ENCODE measurements at places on chromosomes 13 and 19.

- no peak for DNase-seq
Measured at GRCh38 chr19:53015159-53015558, 1.4 kb downstream of the ERVV-1 start.

DNA sequence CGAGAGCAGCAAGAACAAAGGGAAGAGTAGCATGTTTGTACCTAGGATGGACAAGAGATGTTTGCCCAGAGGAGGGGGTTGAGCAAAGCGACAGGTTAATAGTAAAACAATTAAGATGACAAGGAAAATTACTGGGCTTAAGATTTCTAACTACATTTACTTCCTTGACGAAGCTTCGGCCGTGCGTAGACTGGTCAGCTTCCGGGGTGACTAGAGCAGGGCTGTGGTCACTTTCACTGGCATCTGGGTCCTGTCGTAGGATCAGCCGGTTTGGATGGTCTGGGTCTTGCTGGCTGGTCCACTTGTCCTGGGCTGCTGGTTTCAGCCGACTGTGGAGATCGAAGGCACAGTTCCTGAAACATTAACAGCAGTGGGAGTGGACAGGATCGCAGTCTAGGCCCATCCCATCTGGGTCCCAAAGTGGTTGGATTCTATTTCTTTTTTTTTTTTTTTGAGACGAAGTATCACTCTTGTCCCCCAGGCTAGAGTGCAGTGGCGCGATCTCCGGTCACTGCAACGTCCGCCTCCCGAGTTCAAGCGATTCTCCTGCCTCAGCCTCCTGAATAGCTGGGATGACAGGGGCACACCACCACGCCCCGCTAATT is 5.0 kb upstream of the BSG start:
- DNase-seq = no peak

DNA sequence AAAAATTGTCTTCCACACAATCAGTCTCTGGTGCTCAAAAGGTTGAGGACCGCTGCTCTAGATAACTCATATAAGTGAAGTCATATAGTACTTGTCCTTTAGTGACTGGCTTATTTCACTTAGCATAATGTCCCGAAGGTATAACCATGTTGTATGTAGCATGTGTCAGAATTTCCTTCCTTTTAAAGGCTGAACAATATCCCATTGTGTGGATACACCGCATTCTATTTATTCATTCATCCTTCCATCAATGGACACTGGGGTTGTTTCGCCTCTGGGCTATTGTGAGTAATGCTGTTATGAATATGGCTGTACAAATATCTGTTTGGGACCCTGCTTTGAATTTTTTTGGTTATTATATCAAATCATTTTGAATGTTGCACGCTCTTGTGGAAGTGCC is 4.6 kb upstream of the LYPD5 start:
- no peak for DNase-seq

GRCh38 chr13:42649831-42650230 is 75.9 kb downstream of the TNFSF11 start:
- DNase-seq = no peak

DNA sequence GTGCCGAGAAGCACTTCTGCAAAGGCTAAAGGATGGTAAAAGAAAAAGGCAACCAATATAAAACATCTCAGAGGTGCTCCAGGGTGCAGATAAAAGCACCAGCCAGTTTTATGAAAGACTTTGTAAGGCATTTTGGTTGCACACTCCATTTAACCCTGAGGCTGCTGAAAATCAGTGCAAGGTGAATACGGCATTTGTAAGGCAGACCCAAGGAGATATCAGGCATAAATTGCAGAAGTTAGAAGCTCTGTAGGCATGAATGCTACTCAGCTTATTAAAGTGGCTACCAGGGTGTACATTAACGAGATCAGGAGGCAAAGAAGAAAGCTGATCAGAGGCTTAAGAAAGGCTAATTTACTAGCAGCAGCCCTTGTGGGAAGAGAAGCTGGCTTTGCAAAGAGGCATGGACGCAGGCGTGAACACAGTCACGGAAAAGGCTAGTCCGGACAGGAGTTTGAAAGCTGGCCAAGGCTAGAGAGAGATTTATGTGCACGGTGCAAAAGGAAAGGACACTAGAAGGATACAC is 99.6 kb downstream of the ZNF429 start:
- DNase-seq = peak; percentile 42

DNA sequence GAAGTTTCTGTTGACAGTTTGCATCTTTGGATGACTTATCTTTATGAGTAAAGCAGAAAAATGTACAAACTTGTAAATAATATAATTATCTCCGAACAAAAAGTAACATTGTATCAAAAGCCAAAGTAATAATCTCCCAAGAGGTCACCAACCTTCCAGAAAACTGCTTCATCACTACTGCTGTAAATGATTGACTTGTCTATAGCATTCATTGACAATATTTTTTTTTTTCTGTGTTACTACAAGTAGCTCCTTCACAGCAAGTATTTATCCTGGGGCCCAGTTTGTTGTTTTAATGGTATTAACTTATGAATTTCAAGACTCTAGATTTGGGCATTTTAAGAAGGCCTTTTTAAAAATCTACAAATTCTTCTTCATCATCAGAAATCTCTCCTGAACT is 242.4 kb downstream of the KLF12 start:
- no peak for DNase-seq

DNA sequence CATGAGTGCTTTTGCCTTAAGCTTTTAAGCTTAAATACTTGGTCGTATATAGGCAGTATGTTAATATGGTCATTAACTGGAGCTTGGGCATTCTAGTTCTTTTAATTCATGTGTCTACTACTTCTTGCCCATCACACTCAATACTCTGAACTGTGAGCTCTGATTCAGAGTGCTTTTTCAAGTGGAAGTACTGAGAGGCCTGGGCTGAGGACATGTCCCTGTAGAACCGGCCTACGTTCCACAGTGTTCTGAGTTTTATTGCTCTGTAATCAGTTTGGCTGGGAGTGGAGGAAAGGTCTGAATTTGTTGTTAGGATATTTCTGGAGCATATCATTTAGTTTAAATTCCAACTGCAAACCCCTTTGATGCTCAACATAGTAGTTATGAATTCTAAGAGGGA is 1744.8 kb upstream of the MIR17HG start:
- DNase-seq = no peak

GRCh38 chr13:84418041-84418440 is 535.8 kb upstream of the SLITRK1 start:
- no peak for DNase-seq

GRCh38 chr13:35498231-35498630 is 21.7 kb upstream of the MAB21L1 start:
- no peak for DNase-seq

GRCh38 chr13:113928685-113929627 is 44.9 kb downstream of the C13orf46 start:
- peak; percentile 38 for DNase-seq

GRCh38 chr19:51338563-51339312 is 3.2 kb downstream of the VSIG10L start:
- DNase-seq = peak; percentile 94

DNA sequence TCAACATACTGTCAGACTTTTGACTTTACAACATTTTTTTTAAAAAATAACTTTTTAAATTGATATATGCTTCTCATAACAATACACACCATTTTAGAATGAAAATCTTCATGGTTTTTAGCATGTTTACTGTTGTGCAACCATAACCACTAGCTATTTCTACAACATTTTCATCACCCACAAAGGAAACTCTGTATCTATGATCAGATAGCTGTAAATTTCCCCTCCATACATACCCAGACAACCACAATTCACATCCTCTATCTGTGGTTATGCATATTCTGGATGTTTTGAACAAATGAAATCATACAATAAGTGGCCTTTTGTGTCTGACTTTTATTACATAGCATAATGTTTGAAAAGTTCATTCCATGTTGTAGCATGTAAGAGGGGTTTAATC is 1666.0 kb downstream of the EFNB2 start:
- no peak for DNase-seq

GRCh38 chr19:58513694-58514563 is 2.1 kb upstream of the SLC27A5 start:
- DNase-seq = peak; percentile 93

DNA sequence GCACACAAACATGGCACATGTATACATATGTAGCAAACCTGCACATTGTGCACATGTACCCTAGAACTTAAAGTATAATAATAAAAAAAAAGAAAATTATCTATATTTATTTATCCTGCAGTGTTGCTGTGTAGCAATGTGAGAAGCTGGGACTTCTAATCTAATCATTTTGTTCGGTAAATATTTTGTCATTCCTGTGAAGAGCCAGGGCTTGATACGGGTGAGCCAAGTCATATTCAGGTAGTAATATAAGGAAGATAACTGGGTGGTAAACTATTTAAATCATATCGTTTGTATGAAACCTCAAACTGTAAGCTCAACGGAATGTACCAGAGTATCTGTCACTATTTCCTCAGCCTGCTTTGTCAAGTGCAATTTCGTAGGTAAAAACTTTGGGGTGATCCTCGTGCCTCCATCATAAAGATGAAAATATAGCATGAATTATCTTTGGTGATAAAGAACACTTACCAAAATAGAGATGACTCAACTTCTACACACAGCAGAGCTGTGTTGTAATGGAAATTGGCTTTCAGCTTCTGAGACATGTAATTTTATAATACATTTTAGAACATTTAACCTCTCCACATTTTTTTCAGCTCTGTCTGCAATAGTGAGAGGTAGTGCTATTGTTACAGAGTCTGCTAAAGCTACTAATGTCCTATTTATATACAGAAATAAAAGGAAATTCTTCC is 92.9 kb downstream of the PCDH9 start:
- no peak for DNase-seq

GRCh38 chr13:24007979-24008620 is 110.8 kb upstream of the C1QTNF9B start:
- no peak for DNase-seq

- no peak for DNase-seq
Measured at GRCh38 chr19:49775742-49776370, 9.1 kb downstream of the AP2A1 start.

- no peak for DNase-seq
Measured at GRCh38 chr19:10553943-10554381, 10.3 kb downstream of the ATG4D start.

DNA sequence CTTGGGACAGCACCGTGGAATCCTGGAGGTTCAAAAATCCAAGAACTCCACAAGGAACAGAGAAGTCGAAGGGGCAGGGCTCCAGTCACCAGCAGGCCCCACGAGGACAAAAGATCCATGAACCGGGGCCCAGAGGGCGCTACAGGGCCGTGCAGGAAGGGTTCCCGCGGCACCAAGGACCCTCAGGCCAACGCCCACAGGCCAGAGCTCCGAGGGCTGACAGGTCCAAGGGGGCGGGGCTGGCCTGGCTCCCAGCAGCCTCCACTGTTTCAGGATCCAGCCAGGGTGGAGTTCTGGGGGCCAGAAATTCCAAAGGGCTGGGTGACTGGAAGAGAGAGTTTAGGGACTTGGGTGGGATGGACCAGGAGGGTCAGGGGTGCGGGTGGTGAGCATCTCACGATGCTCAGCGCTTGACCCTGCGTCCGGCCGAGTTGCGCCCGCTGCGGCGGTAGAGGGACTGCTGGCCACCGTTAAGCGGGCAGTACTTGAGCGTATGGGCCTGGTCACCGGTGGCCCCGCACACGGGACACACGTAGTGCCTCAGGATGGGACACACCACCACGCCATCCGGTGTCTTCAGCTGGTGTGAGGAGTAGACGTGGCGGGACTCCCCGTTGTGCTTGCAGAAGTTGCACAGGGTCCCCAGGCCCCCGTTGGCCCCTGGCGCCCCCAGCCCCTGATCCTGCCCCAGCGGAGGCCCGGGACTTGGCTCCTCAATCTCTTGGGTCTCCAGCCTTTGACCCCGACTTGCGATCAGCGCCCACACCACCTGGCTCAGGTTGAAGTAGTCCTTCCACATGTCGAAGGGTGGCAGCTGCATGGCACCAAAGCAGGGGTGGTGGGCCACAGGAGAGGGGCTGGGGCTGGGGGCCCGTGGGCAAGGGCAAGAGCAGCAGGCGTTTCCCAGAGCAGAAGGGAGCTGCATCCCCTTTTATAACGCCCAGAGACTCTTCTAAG is at the start of gene NANOS2:
Gene NANOS2, minus strand, starts transcription at position 905 of the 957 bp plus-strand sequence. Its CDS starts 85 bp downstream, at position 820.
- peak; percentile 65 for DNase-seq

GRCh38 chr13:110470272-110471009 is 91.1 kb downstream of the RAB20 start:
- no peak for DNase-seq

DNA sequence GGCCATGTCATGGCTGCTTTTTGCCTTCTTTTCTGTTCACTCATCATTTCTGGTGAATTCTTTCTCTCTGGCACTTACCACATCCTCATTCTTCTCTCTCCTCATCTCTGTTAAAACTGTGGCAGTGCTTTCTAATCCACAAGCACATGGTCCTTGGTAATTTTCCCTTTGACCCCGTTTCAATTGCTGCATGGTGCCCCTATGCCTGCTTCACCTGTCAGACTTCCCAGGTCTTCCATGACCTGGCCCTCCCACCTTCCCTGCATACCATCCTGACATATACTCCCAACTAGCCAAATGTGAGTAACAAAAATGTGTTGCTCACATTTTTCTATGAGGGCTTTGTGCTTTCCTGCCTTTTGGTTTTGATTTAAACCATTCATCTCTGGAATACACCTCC is 286.5 kb downstream of the MTUS2 start:
- no peak for DNase-seq

DNA sequence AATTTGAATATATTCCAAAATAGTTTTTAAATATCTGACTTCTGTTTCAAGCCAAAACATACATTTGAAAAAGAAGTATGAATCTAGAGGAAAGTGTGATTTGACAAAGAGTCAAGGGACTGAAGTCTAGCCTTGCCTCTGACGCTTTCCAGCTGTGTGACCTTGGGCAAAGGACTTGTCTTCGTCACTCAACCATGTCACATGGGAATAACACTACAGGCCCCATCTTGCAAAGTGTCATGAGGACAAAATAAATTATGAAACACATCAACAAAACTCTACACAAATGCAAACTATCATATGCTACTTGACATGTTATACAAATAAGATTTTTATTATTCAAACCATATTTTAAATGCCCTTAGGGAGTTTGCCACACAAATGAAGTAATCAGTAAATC is 73.0 kb downstream of the CYSLTR2 start:
- DNase-seq = no peak

DNA sequence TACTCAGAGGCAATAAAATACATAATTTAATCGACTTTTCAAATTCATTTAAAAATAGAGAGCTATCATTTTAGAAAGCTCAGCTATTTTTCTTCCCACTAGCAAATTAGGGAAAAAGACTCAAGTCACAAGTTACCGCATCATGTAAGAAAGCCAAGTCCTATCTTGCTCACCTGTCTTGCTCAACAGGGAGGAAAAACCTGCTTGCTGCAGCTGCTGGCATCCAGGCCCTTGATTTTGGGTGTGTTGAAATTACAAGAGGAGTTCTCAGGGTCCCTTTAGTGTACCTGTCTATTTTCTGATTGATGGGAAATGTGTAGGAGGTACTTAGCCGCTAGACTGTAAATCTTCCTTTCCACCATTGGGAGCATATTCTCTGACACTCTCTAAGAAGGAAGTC is 22.2 kb downstream of the SLC10A2 start:
- no peak for DNase-seq
